ENCODE measurements at places on chromosomes 13 and 19.

DNA sequence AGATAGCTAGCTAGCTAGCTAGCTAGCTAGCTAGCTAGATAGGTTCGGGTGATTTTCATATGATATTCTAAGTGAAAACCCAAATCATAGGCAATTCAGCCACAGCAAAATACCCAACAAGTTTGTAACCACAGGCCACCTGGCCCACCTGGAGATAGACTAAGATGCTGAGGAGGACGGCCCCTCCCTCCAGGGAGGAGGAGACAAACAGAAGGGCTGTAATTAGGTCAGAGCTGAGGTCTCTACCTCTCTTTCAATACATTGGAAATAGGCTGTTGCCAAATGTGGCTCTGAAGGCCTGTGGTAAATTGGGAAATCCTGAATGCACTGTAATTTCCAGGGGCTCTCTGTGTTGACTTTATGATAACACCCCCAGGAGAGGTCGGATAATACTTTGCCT lies 382.2 kb downstream of the FGF9 start:
- no peak for DNase-seq

- no peak for DNase-seq
Measured at GRCh38 chr13:85368686-85369085, 430.5 kb downstream of the SLITRK6 start.

GRCh38 chr13:78182813-78183212 lies 264.2 kb upstream of the EDNRB start:
- DNase-seq = no peak

- DNase-seq = no peak
Measured at GRCh38 chr13:99985241-99985874, 3.8 kb downstream of the ZIC2 start.

GRCh38 chr19:33629826-33630375 lies 8.1 kb downstream of the CHST8 start:
- no peak for DNase-seq

DNA sequence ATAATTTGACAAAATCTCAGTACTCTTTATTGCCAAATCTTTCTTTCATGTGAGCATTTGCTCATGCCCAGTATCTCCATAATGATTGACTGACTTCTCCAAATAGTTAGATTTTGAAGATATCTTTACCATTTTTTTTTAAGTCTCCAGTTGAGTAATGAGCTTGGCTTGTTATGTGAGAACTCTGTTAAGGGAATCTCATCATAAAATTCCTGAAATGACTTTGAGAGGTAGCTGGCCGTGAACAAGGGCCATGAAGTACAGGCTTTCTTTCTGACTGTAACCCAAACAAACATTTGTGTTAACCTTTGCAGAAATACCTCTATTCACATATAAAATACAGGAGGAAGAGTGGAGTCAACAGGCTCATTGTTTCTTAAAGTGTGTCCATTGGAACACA lies 449.7 kb downstream of the IRS2 start:
- no peak for DNase-seq

DNA sequence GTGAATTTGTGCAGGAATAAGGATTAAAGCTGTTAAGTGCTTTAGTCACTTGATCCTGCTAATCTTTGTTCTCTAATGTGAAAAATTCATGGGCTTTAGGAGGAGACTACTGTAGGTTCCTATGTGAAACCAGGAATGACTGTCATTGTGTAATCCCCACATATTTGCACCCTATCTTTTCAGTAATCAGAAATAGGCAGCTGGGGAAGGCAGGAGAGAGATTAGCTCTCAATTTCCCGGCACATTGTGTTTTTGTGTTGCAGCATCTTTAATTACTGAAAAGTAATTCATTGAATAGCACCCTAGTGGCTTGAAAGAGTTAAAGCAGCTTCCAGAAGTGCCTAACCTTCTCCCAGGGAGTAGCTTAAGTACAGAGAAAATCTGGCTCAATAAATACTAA lies 282.9 kb downstream of the OLFM4 start:
- no peak for DNase-seq

GRCh38 chr19:32672841-32673240 lies 2.1 kb downstream of the ANKRD27 start:
- no peak for DNase-seq

DNA sequence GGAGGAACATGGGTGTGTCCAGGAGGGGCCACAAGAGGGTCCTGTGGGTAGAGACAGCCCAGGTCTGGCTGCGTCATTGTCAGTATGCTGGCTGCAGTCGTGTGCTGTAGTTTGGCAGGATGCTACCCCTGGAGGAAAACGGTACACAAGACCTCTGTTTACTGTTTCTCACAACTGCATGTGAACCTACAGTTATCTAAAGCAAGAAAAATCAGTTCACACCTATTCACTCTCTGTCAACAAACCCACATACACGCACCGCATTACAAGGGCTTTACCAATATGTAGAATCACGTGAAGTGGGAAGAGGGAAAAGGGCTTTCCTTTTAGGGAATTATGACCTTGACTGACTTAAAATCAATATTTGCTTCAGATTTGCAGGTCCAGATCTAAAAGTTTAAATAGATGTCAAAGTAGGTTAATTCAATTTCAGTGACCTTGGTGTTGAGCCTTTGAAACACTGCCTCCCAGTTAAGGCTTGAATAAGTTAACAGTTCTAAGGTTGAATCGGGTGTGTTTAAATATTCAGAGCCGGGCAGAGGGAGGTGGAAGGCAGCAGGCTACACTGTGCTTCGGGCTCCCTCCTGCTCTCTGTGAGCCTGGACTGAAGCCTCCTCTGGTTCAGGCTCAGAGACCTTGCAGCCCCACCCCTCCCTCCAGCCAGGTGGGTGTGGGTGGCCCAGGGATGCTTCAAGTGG lies 17.2 kb upstream of the MCF2L start:
- DNase-seq = no peak

DNA sequence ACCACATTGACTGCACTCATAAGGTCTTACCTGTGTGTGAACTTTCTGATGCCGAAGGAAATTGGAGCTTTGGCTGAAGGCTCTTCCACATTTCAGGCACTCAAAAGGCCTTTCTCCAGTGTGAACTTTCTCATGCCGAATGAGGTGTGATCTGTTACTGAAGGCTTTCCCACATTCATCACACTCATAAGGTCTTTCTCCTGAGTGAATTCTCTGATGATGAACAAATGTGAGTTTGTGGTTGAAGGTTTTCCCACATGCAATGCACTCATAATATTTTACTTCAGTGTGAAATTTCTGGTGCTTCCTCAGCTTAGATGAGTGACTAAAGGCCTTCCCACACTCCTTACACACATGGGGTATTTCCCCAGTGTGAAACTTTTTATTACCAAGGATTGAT lies 5.7 kb downstream of the ZNF132 start:
- DNase-seq = no peak

- peak; percentile 99 for DNase-seq
Measured at GRCh38 chr19:19618219-19619051, at the start of gene PBX4. PBX4 (minus strand) TSS chr19:19618687; CDS start chr19:19618629, 58 bp downstream.

DNA sequence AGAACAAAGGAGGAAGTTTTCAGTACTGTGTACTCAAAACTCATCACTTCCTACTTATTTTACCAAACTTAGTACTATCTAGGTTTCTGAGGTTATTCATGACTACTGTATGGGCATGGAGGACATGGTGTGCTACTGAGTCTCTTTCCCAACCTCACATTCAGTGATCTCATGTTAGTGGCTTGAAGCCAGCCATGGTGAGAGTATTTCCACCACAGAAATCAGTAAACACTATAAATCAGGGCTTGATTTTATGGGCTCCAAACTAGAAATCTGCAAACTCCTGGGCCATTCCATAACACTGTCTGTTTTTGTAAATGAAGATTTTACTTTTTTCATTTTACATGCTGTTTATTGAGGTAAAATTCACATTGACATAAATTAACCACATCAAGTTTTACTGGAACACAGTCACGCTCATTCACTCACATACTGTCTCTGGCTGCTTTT lies 19.7 kb downstream of the MED26 start:
- DNase-seq = no peak

- DNase-seq = peak; percentile 15
Measured at GRCh38 chr19:29858000-29858596, 46.3 kb downstream of the CCNE1 start.

- DNase-seq = no peak
Measured at GRCh38 chr13:94709001-94709834, 3.1 kb downstream of the SOX21 start.

DNA sequence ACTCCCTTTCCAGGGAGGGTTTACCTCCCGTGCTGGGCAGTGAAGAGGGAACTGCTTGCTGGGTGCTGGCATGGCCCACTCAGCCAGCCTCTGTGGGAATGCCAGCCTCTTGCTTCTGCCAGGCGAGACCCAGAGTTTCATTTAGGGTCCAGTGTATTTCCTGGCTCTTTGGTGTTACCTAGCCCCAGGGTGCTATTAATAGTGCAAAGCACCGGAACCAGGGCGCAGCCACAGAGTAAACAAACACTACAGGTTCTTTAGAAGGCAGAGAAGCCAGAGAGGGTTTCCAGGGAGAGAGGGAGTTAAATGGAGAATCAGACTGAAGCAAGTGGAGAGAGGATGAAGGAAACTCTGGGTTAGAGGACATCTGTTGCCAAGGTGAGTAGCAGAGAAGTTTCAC lies 74.9 kb upstream of the SPATA13 start:
- DNase-seq = no peak

- DNase-seq = no peak
Measured at GRCh38 chr13:42486711-42487198, 87.2 kb upstream of the TNFSF11 start.

DNA sequence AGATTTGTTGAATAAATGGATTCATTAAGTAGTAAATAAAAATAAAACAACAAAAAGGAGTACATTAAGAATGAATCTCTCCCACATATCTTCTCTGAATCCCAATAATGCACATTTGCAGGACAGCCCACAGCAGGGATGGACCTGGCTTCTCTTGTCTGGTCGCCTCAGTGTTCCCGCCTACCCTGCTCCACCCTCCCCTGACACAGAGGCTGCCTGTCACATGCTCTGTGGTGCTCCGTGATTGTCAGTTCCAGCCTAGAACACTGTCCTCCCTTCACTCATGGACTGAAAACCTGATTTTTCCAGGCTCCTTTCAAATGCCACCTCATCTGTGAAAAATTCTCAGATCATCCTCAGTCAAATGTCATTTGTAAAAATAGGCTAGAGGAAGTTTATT lies 94.5 kb upstream of the GPR12 start:
- no peak for DNase-seq

DNA sequence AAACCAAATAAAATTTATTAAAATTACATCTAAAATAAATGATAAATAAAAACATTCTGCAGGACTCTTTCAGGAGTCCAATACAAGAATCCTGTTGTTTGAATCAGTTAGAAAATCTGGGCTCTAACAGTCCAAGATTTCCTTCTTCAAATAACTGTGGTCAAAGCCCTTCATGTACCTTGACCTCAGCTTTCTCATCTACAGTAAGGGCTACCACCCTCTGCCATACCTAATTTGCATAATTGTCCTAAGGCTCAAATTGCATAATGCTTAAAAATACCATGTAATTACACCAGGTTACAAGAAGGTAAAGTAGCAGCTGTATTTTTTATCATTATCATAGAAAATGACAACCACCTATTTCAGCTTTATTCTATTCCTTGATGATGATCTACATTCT lies 54.3 kb downstream of the XPO4 start:
- no peak for DNase-seq

DNA sequence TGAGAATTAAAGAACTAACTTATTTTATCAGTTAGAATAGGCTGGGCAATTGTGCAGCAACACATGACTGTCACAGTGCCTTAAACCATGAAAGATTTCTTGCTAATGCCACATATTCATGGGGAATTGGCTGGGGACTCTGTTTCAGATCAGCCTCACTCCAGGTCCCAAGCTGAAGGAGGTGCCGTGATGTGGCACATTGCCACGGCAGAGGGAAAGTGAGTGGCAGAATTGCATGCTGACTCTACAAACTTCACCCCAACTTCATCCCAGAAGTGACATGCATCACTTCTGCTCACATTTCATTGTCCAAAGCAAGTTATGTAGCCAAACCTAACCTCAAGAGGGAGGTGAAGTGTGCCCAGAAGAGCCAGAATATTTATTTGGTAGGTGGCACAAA lies 37.8 kb downstream of the OLFM4 start:
- DNase-seq = no peak

DNA sequence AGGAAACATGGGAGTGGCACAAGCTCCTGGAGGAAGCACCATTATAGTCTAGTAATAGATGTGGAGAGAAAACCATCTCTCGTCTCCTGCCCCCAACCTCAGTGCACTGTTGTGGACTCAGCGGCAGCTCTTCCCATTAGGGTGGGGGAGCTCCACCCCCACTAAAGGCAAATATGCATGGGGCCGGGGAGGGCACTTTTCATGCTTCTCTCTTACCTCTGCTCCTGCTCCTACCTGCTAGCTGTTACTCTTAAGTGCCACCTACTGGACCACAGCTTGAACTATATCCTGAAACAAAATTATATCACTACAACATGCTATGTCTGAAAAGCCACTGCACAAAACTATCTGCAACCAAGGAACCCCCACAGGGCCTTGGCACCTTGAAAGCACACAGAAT lies 112.6 kb upstream of the DACH1 start:
- DNase-seq = no peak

GRCh38 chr13:35179494-35179893 lies 237.4 kb downstream of the NBEA start:
- DNase-seq = no peak

DNA sequence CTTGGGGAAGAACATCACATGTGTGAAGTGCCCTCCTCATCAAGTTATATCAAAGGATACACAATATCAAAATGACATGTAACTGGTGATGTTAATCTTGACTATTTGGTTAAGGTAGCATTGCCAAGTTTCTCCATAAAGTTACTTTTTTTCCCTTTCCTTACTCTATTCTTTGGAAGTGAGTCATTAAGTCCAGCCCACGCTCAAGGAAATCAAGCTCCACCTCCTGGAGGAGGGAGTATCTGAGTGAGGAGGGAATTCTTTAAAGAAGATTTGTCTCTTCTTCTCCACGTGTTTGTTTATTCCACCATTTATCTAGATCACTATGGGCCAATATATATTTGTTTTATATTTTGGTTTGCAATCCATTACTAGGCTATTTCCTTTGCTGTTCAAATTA lies 33.6 kb upstream of the FNDC3A start:
- DNase-seq = no peak

All from effector CD4-positive, alpha-beta T cell (primary cell).